ENCODE measurements at places on chromosomes 13 and 19.

GRCh38 chr19:752652-753517, 2.0 kb downstream of the MISP start:
- no peak overlapping the region for H3K27ac ChIP-seq
- no peaks in the 10 kb centered on the region for H3K27me3 ChIP-seq
- no peak overlapping the region for H3K4me3 ChIP-seq
- DNase-seq: no peak
- H3K4me1 ChIP-seq: no peaks in the 10 kb centered on the region

DNA sequence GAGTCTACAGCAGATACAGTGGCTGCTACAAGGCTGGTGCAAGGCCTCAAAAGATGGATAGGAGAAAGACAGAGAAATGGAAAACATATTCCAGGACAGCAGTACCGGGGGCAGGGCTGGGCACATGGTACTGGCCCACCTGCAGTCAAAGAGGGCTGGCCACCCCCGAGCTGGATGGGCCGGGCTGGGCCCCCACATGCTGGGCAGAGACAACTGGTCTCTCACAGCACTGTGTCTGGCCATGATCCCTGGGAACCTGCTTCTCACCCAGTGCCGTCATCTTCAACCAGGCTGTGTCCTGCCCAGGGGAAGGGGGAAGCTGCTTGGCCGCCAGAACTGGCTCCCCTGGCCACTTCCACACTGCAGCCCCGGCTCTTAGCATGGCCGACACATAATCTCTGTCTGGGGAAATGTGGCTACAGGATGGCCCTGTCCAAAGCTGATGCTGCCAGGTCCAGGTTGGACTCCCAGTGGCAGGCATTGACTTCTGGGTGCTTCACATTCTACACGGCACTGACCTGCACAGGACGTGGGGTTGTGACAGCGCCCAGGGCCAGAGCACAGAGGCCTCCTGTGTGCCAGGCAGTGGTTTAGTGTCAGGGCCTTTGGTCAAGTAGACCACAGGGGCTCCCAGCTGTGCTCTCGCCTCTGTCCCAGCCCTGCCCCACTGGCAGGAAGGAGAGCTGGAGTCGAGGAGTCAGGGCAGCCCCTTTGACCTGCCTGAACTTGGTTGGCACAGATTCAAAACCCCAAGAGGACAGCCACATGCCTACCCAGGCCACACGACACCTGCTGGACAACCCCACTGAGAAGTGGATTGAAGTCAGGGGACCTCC, 21.7 kb downstream of the PEPD start:
- DNase-seq: no peak
- no peaks in the 10 kb centered on the region for H3K4me1 ChIP-seq
- no peaks in the 10 kb centered on the region for H3K27me3 ChIP-seq
- H3K27ac ChIP-seq: no peak overlapping the region
- H3K4me3 ChIP-seq: no peak overlapping the region

DNA sequence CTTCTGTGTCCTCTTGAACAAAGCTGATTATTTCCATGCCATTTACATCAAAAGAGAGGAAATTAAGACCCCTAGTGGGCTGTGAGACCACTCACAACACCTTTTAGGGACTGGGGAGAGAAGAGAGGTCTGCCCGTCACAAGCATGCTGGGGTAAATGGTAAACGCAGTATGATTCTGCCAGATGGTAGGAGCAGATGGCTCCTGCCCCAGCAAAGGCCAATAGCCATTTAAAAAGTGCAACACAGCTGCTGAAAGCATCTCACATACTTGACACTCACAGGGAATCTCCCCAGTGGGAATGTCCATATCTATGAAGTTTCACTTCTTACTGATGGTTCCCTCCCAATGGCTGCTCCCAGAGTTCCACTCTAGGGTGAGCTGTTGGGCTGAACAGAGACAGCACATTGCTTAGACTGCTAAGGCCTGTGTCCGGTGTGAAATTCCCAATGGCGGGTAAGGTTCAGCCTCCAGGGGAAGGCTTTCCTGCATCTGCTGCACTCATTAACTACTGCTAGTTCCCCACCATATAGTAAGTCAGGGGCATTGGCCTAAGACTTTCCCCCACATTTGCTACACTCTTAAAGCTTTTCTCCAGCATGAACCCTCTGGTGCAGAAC, 7.4 kb downstream of the ZNF671 start:
- H3K4me1 ChIP-seq: no peaks in the 10 kb centered on the region
- no peak for DNase-seq
- H3K36me3 ChIP-seq: peaks cover 14% of the 10 kb centered on the region
- no peaks in the 10 kb centered on the region for H3K27me3 ChIP-seq

- no peaks in the 10 kb centered on the region for H3K36me3 ChIP-seq
- no peaks in the 10 kb centered on the region for H3K27me3 ChIP-seq
- H3K27ac ChIP-seq: no peak overlapping the region
- DNase-seq: no peak
- H3K4me3 ChIP-seq: no peak overlapping the region
Measured at GRCh38 chr13:28743020-28743419, 24.2 kb upstream of the SLC46A3 start.

- no peak overlapping the region for H3K4me3 ChIP-seq
- no peaks in the 10 kb centered on the region for H3K27me3 ChIP-seq
- no peak overlapping the region for H3K27ac ChIP-seq
- DNase-seq: no peak
- H3K4me1 ChIP-seq: no peaks in the 10 kb centered on the region
Measured at GRCh38 chr19:51078104-51078503, 4.6 kb downstream of the KLK14 start.

Data from thoracic aorta (tissue), 2 donors.